ENCODE measurements at places on chromosomes 1 and 21.

DNA sequence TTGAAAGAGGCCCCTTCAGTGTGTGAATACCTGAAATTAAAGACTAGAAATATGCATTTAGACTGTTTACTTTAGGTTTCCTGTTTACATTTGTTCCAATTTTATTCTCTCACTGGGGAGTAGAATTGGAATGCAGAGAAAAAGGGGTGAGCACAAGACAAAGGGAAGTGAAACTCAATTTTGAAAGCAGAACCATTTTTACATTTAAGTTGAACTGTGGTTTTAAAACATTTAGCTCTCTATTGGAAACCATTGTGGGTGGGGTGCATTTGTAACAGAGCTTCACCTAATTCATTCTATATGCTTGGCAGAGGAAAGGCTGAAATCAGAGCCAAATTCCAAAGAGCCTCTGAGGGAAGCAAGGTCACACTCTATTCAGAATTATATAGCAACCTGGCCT lies 235.3 kb upstream of the C1orf105 start:
- DNase-seq = no peak

- no peak for DNase-seq
These were observed 45.2 kb downstream of the SCYL3 start for GRCh38 chr1:169848456-169848855.

- DNase-seq = no peak
These were observed 1.4 kb downstream of the PPP2R5A start for GRCh38 chr1:212286556-212287131.

- no peak for DNase-seq
These were observed 765 bp upstream of the BMP8A start for GRCh38 chr1:39490596-39491145.

- no peak for DNase-seq
These were observed 86.2 kb upstream of the ZBTB18 start for GRCh38 chr1:243964915-243965314.

DNA sequence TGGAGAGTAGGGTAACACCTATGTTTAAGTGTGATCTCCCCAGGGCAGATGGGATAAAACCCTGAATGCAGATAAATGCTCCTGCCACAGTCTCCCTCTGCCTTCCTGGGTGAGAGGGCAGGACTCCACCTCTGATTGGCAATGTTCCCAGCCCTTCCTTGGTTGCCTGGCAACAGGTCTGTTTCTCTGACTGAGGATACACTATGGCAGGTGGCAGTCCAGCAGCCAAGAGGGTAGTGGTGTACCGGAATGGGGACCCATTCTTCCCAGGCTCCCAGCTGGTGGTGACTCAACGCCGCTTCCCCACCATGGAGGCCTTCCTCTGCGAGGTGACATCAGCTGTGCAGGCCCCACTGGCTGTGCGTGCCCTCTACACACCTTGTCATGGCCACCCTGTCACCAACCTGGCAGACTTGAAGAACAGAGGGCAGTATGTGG lies at the start of gene DCDC2B:
Gene DCDC2B (plus strand): TSS at position 199 of the 438 bp plus-strand sequence. CDS start 5 bp downstream, at position 204.
- DNase-seq = no peak

GRCh38 chr1:93681101-93681988 lies at the start of gene BCAR3:
BCAR3 (minus strand) TSS chr1:93681837; CDS start chr1:93674930, 6,907 bp downstream.
- no peak for DNase-seq

DNA sequence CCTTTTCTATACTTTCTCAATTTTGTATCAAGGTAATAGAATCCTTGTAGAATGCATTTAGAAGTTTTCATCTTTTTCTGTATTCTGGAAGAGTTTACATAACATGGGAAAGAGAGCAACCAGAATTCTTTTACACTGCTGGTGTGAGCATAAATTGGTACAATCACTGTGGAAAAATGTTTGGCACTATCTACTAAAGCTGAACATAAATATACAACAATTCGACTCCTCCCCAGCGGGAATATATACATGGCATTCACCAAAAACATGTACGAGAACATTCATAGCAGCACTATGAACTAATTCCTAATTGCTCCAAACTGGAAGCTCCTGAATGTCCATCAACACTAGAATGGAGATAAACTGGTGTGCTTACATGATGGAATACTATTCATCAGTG lies 1.8 kb upstream of the ACBD6 start:
- no peak for DNase-seq

- no peak for DNase-seq
These were observed 131.6 kb downstream of the BEND5 start for GRCh38 chr1:48644905-48645605.

DNA sequence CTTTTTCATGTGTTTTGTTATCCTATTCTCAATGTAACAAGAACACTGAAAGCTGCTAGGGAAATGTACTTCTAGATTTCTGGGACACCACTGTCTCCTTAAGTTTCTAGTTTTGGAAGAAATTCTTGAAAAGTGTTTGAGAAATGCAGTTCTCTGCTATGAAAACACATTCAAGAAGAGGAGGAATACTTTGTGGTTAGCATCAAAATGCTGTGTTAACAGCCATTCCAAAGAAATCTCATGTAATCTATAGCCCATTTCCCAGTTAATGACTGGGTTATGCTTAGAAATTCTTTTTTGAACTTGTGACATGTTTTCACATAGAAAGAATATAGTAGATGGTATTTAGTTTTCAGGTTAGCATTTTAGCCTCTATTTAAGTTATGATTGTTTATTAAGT lies 6.0 kb downstream of the RAVER2 start:
- no peak for DNase-seq

- DNase-seq = no peak
These were observed 34.9 kb upstream of the PPP1R15B start for GRCh38 chr1:204446413-204447111.
